ENCODE measurements at places on chromosomes 6 and 20. TPM values are rescaled to one million over a fixed set of nuclear protein-coding genes. Genes with fewer than 3 reads are reported as not detected.

DNA sequence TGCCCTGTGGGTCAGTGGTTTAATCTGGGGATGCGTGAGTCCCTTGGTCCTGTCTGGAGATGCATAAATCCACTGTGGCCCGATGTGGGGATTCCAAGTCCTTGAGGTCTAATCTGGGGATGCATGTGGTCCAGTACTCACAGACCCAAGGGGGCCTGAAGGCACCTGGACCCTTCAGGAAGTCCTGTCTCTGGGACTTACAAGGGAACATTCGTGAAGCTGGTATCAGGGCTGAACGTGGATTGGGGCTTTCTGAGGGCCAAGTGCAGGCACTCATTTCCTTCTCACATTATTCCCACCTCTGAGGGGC lies 25.2 kb upstream of the GTSF1L start:
- peak overlapping the region; percentile 96 for H3K27ac ChIP-seq
- H3K4me3 ChIP-seq: peak overlapping the region; percentile 54
- no peak for DNase-seq
- H3K27me3 ChIP-seq: no peaks in the 10 kb centered on the region

DNA sequence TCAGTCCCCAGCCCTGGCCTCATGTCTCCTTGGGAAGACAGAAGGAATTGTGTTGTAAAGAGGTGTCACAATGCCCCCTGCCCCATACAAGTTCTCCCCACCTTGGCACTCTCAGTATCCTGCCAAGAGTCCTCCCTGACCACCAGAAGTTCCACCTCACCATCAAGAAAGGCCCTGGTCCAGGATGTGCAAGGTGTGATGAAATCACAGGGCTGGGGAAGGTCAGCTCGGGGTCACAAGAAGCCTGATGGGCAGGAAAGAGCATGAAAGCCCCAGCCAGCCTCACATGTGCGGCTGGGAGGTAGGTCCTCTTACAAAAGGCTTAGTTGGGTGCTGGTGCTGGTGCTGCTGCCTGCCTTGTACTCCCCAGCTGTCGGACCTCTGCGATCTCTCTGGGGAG lies 12.9 kb upstream of the C6orf132 start:
- H3K27me3 ChIP-seq: peaks cover 5% of the 10 kb centered on the region
- no peak overlapping the region for H3K4me3 ChIP-seq
- no peak for DNase-seq
- H3K27ac ChIP-seq: no peak overlapping the region
- no peaks in the 10 kb centered on the region for H3K36me3 ChIP-seq
- H3K4me1 ChIP-seq: no peaks in the 10 kb centered on the region

DNA sequence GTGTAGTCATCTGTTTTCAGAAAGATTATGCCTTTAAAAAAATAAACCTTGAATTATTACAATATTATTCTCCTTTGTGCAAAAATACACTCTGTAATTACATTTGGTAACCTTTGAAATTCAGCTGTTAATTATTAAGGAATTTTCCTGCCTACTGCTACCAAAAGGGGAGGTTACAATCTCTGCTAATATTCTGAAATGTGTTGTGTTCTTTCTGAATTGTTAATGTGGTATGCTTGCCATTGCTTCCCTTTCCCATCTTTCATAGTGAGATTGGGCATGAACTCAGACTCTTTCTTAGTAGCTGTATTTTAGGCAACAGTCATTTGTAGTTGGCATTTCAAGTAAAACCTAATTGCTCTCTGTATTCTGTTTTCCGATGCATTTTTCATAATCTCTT lies 73.0 kb downstream of the PHF3 start:
- no peaks in the 10 kb centered on the region for H3K27me3 ChIP-seq
- peaks cover 28% of the 10 kb centered on the region for H3K4me1 ChIP-seq
- no peak for DNase-seq
- no peak overlapping the region for H3K4me3 ChIP-seq
- no peak overlapping the region for H3K27ac ChIP-seq

- peaks cover 42% of the 10 kb centered on the region for H3K4me1 ChIP-seq
- H3K36me3 ChIP-seq: peaks cover 27% of the 10 kb centered on the region
- H3K27me3 ChIP-seq: no peaks in the 10 kb centered on the region
- peak overlapping the region; percentile 99 for H3K4me3 ChIP-seq
- peak overlapping the region; percentile 99 for H3K27ac ChIP-seq
- peak; percentile 56 for DNase-seq
These were observed 796 bp downstream of the SENP6 start for GRCh38 chr6:75602246-75603105.

POM121L2 gene
- total RNA-seq: not detected

DNA sequence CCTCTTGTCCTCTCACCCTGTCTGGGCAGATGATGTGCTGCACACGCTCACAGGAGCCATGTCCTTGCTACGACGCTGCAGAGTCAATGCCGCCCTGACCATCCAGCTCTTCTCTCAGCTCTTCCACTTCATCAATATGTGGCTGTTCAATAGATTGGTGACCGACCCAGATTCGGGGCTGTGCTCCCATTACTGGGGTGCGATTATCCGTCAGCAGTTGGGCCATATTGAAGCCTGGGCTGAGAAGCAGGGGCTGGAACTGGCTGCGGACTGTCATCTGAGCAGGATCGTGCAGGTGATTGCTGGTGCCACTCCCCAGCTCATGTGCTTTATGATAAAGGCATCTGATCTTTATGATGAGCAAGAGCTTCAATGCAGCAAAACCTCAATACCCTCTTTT lies 82.3 kb upstream of the KIF25 start:
- H3K27ac ChIP-seq: no peak overlapping the region
- no peak overlapping the region for H3K4me3 ChIP-seq
- no peak for DNase-seq
- no peaks in the 10 kb centered on the region for H3K36me3 ChIP-seq

CCM2L gene
- not detected for total RNA-seq

CLVS2 gene
- not detected for total RNA-seq

OSER1 gene
- total RNA-seq: 21.4 TPM

DNA sequence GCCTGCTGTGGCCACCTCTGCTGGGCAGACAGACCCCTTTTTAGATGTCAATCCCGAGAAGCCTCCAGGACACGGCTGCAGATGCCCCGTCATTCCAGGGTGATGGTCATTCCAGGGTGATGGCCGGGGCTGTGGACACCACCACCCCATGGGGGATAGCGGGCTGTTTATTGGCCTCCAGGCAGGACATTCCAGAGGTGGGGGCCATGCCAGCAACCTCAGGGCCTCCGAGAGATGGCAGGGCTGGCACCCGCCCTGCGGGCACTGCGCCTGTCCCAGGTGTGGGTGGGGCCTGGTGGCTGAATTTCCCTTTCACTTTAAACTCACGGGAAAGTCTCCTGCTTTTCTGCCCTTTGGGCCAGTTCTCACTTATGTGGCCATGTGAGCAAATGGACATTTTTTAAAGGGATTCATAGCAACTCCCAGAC lies 14.5 kb downstream of the COL9A3 start:
- no peaks in the 10 kb centered on the region for H3K27me3 ChIP-seq
- DNase-seq: no peak
- H3K36me3 ChIP-seq: no peaks in the 10 kb centered on the region
- peaks cover 10% of the 10 kb centered on the region for H3K4me1 ChIP-seq
- H3K4me3 ChIP-seq: no peak overlapping the region

DNA sequence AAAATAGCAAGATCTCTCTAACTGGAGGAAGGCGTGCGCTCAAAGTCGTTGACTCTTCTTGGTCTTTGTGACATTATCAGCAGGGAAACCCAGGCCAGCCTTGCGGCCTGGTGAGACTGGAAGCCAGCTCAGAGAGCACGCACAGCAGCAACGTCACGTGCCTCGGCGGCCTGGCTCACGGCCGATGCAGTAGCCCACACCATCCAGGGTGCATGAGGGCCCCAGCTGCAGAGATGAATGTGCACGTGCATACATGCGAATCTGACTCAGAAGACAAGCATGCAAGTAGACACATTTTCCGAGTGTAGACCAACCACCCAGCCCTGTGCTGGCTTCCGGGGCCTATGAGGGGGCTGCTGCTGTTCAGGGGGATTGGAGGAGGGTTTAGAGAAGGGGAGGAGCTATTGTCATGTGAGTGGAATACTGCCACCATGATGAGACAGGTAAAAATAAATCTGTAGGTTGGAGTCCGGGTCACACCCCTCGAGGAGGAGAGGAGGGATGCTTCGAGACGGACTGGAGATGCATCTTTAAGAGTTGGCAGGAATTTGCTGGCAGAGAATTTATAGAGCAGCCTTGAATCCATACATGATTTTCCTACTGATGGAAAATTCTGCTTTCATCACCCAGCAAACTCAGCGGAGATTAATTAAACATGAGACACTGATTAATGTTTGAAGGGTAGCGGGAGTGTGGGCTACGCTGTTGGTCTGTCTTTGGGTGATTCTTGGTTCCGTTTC lies 388.2 kb downstream of the CDH4 start:
- no peaks in the 10 kb centered on the region for H3K27me3 ChIP-seq
- H3K36me3 ChIP-seq: no peaks in the 10 kb centered on the region
- H3K4me3 ChIP-seq: no peak overlapping the region
- DNase-seq: no peak
- no peak overlapping the region for H3K27ac ChIP-seq
- H3K4me1 ChIP-seq: no peaks in the 10 kb centered on the region

RAD21L1 gene
- total RNA-seq: not detected

Data from activated T-helper 2 cell treated with anti-CD3 and anti-CD28 coated beads, Interferon-gamma antibody, Interleukin-2, Interleukin-4, amounts not matched to agents 10 μg/mL and 5 μg/mL and 100 μg/mL, durations not matched to agents 14 hours and 24 hours and 36 hours (primary cell).